A172 (cell line): ENCODE measurements at places on chromosomes 2 and 18. TPM values are rescaled to one million over a fixed set of nuclear protein-coding genes. Genes with fewer than 3 reads are reported as not detected.

Gene SFXN5
- 17.5 and 33.4 TPM in 2 replicates for total RNA-seq

Gene MROH2A
- total RNA-seq = 0.48 TPM in 1 of 2 replicates, not detected in the other

Gene AFG3L2
- 94.3 and 98.5 TPM in 2 replicates for total RNA-seq

Gene MREG
- 8.9 and 14.1 TPM in 2 replicates for total RNA-seq

Gene ZNF236
- total RNA-seq = 2.3 and 15.1 TPM in 2 replicates

Gene GNLY
- not detected in 2 replicates for total RNA-seq

Gene COL5A2
- 955 and 1,017 TPM in 2 replicates for total RNA-seq

Gene ARHGAP28
- 20.4 and 24.3 TPM in 2 replicates for total RNA-seq

Gene MAPK4
- 0.05 and 0.07 TPM in 2 replicates for total RNA-seq

Gene GLB1L
- 9.6 and 12.1 TPM in 2 replicates for total RNA-seq

Gene UGT1A9
- not detected in 2 replicates for total RNA-seq

Gene ZC3H6
- 8.4 and 9.3 TPM in 2 replicates for total RNA-seq

Gene EPHA4
- total RNA-seq = 28.1 and 32.9 TPM in 2 replicates

Gene CNRIP1
- 11.4 and 13.1 TPM in 2 replicates for total RNA-seq

Gene CRYGC
- not detected in 2 replicates for total RNA-seq

- no peak for DNase-seq
Observed at GRCh38 chr2:28620801-28621171, 124.9 kb downstream of the PLB1 start.

- DNase-seq = peak; percentile 29
Observed at GRCh38 chr2:200307724-200308545, 1.4 kb downstream of the SPATS2L start.

DNA sequence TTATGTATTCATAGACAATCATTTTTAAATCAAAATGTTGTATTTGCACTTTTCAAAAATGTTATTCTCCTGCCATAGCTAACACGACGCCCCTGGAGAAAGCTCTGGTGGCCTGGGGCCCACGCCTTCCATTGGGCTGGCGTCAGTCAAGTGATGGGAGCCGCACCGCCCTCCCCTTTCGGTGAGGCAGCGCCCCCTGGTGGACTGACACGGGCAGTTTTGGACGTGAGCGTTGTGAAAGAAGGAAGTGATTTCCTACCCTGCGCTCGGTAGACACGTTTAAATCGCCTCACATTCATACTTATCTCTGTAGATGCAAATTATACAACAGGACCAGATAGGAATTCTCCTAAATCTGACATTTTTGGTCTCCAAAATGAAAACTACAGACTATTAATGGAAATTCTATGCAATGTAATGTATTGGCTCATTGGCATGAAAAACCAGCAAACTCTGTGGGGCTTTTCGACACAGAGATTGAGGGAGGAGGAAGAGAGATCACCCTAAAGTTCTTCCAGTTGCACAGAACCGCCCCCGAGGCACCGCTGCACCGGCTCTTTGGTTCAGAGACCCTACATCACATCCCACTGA is 326.2 kb upstream of the SOX11 start:
- DNase-seq = peak; percentile 56

DNA sequence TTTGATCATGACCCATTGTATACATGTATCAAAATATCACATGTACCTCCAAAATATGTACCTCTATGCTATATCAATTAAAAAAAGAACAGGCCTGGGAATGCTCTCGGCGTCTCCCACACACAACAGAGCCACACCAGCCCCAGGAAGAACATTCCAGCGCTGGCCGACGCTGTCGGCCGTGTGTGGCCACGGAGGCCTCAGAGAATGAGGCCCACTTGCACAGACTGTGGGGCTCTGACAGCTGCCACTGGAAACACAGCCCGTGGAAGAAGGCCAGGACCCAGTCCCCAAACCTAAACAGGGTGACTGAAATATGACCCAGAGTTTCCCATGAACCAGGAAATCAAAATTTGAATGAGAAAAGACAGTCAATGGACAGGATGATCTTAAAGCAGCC is 69.7 kb downstream of the EIPR1 start:
- no peak for DNase-seq

DNA sequence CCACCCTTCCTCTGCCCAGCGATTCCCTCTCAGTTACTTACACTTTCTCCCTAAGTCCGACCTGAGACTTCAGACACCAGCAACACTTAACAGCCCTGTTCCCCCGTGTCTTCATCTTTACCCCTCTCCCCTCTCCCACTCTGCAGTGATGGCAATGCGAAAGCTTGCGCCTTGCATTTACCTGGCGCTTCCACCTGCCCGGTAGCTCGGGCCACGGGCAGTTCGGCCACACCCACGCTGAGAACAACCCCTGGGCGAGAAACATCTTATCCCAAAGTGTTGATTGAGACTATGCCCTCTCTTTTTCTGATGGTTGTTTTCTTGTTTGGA is 558 bp downstream of the DNAJC10 start:
- DNase-seq = no peak

DNA sequence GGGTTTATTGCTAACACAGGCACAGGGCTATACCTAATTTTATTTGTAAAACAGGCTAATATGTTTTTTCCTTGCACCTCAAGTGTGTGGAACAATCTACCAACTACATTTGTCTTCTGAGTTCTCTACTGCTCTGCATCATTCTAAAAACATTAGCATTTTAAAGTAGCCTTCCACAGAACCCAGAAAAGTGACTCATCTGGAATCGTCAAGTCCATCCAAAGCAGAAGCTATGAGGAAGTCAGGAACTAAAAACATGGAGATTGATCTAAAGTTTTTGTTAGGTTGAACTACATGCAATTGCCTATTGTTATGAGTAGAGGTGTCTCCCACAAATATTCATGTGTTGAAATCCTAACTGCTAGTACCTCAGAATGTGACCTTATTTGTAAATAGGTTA is 70.9 kb downstream of the SUCLG1 start:
- DNase-seq = no peak

- DNase-seq = no peak
Observed at GRCh38 chr2:67142071-67142470, 255.1 kb upstream of the ETAA1 start.

GRCh38 chr2:215590010-215590745 is 154.3 kb upstream of the FN1 start:
- DNase-seq = no peak

DNA sequence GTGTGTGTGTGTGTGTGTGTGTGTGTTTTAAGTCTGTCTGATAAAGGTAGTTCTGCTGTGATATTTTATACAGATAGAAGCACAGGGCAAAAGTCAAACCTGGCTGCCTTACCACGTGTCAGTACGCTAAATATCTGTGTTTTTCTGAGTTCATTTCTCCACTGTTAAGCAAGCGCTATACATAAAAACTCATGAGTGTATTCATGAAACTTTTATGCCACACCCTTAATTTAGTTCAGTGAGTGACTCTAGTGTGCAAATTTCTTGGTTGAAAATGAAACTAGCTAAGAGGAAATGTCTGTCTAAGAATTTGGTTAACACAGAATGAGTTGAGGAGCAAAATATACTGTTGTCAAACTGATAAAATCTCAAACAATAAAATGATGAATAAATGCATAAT is 11.2 kb downstream of the CASP10 start:
- no peak for DNase-seq

DNA sequence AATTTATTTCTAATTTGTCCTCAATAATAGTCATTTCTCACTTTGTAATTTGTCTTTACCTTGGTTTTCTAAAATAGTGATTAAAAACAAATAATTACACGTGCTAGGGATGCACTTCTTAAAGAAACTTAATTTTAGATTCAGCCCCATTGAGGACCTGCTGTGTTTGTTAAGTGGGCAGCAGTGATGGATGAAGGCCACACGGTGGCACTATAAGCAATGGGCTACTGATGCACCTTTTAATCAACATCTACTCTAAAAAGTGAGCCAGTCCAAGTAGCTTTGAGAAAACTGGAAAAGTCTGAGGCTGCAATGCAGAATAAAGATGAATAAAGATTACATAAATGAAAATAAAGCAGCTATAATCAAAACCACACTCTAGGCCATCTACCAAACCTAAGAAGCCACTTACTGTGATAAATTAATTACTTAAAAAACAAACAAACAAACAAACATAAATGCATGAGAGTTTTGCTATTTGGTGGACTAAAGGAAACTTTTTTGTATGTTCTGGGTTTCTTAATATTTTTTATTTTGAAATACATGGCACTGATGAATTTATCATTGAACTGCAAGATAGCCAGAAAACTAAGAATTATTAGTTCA is 89.3 kb downstream of the PDE11A start:
- peak; percentile 69 for DNase-seq

DNA sequence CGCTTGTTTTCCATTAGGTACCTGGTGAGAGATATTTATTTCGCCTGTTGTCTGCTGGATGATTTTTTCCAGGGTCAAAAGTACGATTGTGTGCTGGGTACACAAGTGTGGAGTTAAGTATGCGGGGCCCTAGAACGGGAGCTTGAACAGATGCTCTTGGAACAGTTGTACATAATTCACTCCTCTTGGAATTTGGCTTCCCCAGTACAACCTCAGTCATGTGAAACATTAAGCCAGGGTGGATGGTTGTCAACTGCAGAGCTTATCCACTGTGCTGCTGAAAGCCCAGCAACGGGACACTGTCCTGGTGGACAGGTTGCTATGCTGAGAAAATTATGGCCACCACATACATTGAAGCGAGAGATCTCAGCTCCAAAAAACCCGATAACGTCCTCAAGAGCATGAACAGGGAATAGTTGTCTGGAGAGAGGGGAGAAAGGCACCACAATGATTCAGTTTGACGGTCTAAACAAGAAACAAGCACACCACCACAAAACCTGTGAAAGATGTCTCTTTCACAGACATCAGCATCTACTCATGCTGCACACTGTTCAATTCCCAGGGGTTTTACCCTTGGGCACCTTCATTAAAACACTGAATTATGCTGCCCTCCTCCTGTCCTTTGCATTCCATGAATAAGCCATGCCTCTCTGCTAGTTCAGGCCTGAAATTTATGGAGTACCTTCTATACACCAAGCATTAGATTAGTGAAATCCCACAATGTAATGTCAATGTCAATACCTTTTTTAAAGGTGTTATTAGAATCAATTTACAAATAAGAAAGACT is 176.8 kb upstream of the TRIB2 start:
- DNase-seq = no peak

DNA sequence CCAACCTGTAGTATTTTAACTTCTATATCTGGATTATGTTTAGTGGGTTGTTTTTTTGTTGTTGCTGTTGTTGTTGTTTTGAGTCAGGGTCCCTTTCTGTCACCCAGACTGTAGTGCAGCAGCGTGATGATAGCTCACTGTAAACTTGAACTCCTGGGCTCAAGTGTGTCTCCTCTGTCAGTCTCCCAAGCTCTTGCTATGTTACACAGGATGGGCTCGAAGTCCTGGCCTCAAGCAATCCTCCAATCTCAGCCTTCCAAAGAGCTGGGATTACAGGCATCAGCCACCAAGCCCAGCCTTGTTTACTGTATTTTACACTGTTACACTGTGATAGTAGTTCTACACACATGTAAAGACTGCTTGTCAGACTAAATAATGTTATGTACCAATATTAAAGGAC is 9.7 kb upstream of the STRN start:
- no peak for DNase-seq

- no peak for DNase-seq
Observed at GRCh38 chr2:237980751-237981150, 13.9 kb downstream of the UBE2F start.

GRCh38 chr2:202577250-202578183 is 57.3 kb upstream of the FAM117B start:
- DNase-seq = no peak

GRCh38 chr2:160952464-160953254 is 207.6 kb upstream of the TANK start:
- peak; percentile 21 for DNase-seq

GRCh38 chr2:140916410-140916809 is 1214.4 kb downstream of the LRP1B start:
- DNase-seq = no peak

GRCh38 chr2:105790461-105791149 is 45.9 kb downstream of the NCK2 start:
- peak; percentile 36 for DNase-seq

GRCh38 chr2:131425231-131425941 is 50.5 kb upstream of the TUBA3D start:
- DNase-seq = no peak

DNA sequence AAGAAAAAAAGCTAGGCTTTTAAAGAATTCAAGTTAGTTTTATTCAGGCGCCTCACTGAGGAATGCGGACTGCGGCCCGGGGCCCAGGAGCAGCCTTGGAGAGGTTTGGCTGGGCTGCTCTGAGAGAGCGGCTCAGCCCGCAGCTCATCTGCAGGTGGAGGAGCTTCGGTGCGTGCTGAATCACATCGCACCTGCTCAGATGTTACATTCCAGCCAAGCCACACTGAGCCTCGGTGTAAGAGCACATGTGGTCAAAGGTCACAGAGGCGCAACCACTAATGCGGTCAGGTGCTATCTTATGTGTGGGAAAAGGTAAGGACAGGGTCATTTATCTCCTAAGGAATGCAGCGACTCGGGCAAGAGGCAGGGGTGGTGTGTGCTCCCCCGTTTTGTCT is 17.1 kb upstream of the CNDP1 start:
- no peak for DNase-seq

- no peak for DNase-seq
Observed at GRCh38 chr18:79961527-79962291, 2.7 kb upstream of the HSBP1L1 start.

- no peak for DNase-seq
Observed at GRCh38 chr2:12087175-12087574, 340.7 kb downstream of the LPIN1 start.

DNA sequence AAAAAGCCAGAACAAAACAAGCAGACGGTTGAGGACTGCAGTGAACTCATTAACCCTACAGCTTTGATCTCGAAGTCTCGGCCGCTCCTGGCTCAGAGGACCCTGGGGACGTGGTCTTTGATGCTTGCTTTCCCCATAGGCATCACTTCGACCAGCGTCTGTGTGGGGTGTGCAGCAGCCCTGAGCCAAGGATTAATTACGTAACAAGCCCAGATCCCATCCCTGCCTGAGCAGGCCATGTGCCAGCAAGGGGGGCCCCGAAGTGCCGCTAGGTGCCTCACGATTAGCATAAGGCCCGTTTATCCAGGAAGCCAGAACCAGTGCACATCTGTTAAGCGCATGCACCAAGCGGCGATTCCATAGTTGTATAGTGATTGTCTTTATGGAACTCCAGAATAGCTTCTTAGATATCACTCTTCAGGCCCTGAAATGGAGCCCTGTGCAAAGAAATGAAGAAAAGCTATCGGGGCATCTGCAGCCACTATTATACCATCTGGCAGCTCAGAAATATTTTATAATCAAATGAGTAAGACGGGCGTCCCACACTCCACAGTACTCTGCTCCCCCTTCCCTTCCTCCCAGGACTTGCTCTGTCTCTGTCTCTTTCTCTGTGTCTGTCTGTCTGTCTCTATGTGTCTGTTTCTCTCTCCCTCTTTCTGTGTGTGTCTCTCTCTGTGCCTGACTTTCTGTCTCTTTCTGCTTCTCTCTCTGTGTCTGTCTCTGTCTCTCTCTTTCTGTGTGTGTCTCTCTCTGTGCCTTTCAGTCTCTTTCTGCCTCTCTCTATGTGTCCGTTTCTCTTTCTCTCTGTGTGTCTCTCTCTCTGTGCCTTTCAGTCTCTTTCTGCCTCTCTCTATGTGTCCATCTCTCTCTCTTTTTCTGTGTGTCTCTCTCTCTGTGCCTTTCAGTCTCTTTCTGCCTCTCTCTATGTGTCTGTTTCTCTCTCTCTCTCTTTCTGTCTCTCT is 41.7 kb downstream of the HPCAL1 start:
- no peak for DNase-seq

GRCh38 chr18:43108882-43109281 is 6.6 kb downstream of the RIT2 start:
- no peak for DNase-seq
